Left kidney (tissue), 8 donors: ENCODE measurements at places on chromosomes 1 and 21. TPM values are rescaled to one million over a fixed set of nuclear protein-coding genes. Genes with fewer than 3 reads are reported as not detected.

The S1PR1 gene
- polyA plus RNA-seq = 15.6 TPM

GRCh38 chr1:214993419-214993818 lies 89.1 kb upstream of the KCNK2 start:
- DNase-seq = no peak

DNA sequence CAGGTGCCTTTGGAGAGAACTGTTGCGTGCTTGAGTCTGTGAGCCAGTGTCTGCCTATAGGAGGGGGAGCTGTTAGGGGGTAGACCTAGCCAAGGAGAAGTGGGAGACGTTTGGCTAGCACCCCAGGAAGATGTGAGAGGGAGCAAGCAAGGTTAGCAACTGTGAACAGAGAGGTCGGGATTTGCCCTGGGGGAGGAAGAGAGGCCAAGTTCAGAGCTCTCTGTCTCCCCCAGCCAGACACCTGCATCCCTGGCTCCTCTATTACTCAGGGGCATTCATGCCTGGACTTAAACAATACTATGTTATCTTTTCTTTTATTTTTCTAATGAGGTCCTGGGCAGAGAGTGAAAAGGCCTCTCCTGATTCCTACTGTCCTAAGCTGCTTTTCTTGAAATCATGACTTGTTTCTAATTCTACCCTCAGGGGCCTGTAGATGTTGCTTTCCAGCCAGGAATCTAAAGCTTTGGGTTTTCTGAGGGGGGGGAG lies 2.4 kb downstream of the BTG2 start:
- no peak for DNase-seq

The SIKE1 gene
- 72.1 TPM for polyA plus RNA-seq

DNA sequence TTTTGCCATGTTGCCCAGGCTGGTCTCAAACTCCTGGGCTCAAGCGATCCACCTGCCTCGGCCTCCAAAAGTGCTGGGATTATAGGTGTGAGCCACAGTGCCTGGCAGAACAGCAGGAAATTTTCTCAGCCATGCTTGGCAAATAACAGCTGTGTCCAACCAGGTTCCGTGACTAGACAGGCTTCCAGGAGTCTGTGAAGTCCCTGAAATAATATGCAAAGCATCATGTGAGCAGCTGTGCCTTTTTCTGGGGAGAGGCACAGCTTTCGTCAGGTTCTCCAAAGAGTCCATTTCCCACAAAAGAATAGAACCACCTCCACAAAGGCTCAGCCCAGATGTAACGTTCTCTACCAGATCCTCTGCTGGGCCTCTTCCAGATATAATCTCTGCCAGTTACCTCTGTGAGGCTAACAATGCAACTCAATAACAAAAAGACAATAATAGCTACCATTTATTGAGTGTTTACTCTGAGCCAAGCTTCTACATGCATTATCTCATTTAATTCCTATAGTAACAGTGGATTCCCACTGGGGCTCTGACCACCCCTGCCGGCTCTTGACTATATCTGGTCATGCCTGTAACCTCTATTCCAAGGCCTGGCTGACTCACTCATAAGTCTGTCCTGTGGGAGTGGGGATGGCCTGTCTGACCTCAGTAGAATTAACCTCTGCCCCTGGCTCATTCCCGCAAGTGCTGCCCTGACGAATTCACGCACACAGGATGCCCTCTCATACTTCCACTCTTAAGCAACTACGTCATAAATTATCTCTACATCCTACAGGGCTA lies 4.0 kb upstream of the NKAIN1 start:
- no peak for DNase-seq

DNA sequence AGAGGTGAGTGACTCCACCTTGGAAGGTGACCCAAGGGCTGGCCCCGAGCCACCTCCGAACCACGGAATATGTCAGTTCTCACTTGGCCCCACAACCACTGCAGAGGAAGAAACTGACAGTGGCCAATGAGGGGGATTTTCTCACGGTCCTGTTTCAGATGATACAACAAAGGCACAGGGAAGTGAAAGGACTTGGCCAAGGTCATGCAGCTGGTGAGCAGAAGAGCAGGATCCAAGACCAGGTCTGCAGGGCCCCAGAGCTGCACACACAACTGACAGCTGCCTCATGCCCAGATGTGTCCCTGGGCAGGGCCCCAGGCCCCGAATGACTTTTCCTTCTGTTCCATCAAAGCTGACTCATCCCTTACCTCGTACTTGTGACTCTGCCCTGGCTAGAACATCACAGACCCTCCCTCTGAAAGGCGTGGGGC lies 25.8 kb upstream of the EVA1B start:
- no peak for DNase-seq

The TNNT2 gene
- 56.4 TPM for polyA plus RNA-seq

- DNase-seq = peak; percentile 69
These were observed 5.8 kb upstream of the LAMC2 start for GRCh38 chr1:183180218-183180617.

DNA sequence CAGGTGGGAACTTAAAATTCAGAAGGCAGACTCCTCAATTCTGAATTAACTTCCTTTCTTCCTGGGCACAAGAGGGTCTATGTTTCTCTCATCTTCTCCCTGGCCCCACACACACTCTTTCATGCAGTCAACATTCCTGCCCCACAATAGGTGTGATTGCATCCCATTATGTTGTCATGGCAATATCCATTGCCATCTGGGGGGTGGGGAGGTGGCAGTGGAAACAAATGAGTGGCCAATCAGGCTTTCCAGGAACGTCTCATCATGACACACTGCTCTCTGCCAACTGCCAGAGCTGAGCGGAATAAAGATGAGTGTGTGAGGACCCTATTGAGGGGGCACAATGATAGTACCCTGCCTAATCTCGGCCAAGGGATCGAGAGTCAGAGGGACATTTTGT lies 80.4 kb downstream of the KCND3 start:
- DNase-seq = no peak

DNA sequence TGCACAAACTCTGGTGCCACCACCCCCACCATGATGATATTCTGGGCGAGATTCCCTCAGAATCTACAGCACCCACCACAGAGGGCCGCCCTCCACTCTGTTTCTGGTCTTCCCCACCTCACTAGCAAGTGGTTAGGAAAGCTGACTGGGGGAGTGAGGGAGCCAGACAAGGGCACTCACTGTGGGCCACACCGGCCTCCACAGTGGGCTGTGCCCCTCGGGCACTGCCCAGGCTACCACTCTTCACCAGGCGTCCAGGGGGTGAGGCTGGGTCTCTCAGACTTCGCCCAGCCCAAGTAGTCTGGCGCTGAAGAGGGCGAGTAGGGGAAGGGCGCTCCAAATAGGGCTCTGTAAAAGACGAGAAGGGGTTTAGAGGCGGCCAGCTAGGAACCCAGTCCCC lies 11.2 kb upstream of the GATAD2B start:
- DNase-seq = no peak

DNA sequence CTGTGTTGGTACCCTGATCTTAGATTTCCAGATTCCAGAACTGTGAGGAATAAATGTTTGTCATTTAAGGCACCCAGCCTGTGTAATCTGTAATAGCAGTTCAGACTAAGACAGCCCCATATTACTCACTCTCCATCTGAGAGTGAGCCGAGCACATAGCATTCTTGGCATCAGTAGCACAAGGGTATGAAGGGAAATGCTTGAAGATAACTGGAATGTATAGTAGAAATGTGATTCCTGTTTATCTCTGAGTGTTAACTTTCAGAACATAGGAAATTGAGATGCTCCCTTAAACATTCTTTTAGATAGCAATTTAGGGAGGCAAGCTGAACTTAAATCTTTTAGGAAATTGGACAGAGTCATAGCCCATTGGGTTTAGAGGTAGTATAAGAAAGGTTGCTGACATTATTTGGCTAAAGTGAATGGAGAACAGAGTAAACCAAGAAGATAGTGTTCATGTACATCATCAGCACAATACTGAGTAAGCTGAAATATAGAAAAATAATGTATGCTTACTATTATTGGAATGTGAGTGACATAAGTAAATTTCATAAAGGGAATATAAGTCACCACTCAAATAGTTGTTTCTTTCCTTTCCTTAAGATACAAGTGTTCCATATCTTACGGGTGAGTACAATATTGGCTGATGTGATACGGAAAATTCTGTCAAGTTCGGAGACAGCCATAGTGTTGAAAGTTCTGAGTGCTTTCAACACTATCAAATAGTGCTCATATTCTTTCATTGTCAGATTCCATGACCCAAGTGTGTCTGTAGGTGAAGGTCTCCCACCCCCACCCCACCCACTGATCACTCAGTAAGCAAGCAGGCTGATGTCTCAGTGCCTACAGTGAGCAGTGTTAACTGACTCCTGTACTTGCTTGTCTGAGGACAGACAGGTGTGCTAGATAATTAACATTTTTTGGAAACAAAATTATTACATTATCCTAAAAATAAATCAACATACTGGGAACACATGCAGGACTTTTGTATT lies 73.7 kb downstream of the LRRC8D start:
- DNase-seq = peak; percentile 30

DNA sequence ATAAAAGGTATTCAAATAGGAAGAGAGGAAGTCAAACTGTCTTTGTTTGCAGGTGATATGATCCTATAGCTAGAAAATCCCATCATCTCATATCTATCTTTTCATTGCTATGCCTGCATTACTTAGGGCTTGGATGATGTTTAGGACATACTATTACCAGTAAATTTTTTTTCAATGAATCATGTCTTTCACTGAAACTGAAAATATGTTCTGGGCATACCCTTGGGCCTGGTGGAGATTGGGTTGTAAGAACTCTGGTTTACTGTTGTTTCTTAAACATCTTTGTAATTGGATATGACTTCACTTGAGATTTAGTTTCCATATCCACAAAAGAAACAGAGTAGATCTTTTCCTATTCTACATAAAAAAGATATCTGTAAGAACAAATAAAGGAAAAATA lies 502.2 kb upstream of the PRMT6 start:
- DNase-seq = no peak

The DYNLT4 gene
- polyA plus RNA-seq = not detected

DNA sequence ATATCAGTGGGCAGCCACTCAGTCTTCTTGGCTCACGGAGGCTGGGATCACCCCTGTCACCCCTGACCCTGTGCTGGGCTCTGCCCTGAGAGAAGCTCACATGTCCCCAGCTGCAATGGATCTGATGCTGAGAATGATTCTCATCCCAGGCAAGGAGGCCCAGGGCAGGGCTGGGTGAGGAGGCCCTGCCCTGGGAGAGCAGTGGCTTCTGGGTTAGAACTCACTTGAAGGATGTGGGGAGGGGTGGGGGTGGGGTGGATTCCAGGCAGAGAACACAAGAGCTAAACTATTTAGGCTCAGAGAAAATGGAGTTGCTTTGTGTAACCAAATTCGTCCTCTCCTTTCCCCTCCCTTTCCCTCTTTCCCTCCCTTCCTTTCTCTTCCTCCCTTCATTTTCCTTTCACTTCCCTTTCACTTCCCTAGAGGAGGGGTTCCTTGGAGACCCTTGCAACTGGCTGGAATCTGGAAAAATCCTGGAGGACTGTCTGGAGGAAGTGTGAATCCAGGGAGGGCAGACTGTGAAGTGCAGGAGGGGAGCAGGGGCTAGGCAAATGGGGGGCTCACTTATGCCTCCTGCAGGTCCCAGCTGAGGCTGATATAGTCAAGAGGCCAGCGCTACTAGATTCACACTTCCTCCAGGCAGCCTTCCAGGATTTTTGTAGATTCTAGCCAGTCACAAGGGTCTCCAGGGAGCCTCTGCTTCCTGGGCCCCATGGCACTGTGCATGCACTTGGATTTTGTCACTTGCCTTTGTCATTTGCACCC lies 47.0 kb downstream of the IGSF21 start:
- no peak for DNase-seq

The FAM72B gene
- 6.0 TPM for polyA plus RNA-seq

DNA sequence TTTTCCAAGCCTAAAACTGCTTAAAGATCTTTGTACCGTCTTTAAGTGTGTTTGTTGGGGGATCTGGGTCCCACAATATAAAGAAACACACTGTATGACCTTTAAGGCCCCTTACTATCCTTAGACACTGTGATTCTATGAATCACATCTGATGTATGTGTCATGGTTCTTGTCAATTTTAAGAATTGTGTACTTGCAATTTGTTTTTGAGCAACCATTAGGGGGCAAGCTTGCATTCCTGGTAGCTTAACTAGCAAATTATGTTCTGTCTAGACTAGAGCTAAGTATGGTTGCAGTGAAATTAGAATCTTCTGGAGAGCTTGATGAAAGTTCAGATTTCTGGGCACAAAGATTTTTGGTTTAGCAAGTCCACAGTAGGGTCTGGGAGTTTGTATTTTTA lies 219.5 kb downstream of the TPR start:
- DNase-seq = peak; percentile 15

The HOOK1 gene
- polyA plus RNA-seq = 83.2 TPM

DNA sequence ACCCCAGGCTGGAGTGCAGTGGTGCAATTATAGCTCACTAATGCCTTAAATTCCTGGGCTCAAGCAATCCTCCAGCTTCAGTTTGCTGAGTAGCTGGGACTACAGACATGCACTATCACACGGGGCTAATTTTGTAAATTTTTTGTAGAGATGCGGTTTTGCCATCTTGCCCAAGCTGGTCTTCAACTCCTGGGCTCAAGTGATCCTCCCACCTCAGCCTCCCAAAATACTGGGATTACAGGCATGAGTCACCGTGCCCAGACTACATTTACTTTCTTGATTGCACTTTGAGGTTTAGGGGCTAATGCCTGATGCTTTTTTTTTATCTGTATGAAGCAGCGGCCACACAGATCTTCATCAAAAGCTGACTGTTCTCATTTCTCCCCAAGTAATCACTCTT lies 124.6 kb downstream of the KIF26B start:
- DNase-seq = no peak

GRCh38 chr1:36836196-36836883 lies 198.0 kb downstream of the GRIK3 start:
- no peak for DNase-seq
